ENCODE measurements at places on chromosomes 16 and 17.

DNA sequence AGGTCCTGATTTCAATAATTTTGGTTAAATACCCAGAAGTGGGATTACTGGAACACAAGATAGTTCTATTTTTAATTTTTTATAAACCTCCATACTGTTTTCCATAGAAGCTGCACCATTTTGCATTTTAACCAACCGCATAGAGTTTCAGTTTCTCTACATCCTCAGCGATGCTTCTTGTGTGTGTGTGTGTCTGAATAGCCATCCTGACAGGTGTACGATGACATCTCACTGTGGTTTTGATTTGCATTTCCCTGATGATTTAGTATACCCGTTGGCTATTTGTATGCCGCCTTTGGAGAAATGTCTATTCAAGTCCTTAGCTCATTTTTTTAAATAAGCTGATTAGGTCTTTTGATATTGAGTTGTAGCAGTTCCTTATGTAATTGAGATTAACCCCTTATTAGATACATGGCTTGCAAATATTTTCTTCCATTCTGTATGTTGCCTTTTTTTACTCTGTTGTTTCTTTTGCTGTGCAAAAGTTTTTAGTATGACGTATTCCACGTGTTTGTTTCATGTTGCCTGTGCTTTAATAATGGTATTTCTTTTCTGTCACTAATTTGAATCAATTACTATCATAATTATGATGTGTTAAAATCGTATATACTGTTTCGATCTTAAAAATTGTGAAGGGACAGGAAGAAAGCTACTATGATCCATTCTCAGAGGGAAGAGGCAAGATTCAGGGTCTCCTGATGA is 227.2 kb upstream of the MON1B start:
- DNase-seq, result no peak

DNA sequence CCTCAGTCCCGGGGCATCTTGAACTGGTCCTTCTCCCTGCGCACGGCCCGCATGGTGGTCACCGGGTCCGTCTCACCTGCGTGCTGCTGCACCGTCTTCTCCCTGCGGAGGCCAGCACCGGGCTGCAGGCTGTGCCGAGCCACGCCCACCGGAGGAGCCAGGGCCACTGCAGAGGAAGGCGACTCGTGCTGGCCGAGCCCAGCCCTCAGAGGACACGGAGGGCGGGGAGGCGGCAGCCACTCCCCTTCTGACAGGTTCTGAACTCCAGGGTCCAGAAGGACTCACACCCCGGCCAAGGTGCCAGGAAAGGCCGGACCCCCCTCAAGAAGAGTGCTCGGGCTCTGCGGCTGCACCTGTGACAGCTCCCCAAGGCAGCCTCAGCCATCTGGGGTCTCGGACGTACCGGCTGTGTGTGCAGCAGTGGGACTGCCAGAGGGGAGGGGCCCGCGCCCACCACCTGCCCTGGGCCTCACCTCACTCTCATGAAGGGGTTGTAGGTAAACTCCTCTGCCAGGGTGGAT is 15.8 kb upstream of the IGFALS start:
- no peak for DNase-seq

- no peak for DNase-seq
These were observed 43.2 kb downstream of the ABCC12 start for GRCh38 chr16:48112600-48112999.

DNA sequence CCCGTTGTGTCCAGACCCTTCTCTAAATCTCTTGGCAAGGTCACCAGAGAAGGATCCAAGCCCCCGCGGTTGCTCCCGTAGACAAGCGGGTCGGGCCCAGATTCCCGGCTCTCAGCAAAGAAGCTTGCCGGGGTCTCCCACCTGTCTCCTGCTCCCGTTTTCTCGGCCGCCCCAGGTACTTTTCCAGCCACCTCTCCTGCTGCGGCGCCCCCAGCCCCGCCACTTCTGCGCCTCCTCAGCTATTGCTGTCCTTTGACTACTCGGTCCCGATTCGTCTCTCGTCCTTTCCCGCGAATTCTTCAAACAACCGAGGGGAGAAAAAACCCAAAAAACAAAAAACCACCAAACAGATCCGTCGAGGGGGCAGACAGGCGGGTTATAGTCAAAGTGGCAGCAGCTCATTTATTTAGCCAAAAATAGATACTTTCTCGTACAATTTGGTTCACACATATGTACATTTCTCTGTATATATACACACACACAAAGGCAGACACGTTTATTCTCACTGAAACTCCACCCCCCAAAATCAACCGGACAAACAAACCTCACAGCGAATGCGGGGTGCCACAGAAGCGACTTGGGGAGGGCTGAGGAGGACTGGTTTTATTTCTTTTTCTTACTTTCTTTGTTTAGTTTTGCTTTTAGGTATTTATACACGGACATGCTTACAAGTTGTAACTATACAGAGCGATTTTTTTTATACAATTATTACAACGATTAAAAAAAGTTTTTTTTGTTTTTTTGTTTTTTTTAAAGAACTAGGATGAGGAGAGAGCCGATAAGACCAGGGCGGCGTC is 3.5 kb downstream of the IRX3 start:
- no peak for DNase-seq

DNA sequence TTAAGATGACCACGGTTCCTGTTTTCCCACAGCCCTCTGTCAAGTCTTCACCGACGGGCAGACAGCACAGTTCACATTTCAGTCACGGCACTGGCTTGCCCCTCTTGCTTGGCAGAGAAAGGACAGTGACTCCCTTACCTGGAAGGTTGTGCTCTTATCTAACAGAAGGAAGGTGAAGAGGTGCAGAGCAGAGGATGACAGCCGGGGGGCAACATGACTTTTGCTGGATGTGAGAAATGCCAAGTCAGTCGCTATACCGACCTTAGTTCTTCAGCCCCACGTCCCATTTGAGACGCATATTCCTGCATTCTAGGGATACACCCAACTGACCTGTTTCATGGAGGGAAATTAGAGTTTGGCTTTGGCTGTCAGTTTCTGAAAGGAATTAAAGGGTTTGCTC is 492.3 kb downstream of the NPIPA7 start:
- DNase-seq, result no peak

GRCh38 chr16:84209989-84210388 is 19.0 kb downstream of the ADAD2 start:
- DNase-seq, result no peak

- DNase-seq, result no peak
These were observed 237.6 kb downstream of the SOX9 start for GRCh38 chr17:72358465-72358864.

DNA sequence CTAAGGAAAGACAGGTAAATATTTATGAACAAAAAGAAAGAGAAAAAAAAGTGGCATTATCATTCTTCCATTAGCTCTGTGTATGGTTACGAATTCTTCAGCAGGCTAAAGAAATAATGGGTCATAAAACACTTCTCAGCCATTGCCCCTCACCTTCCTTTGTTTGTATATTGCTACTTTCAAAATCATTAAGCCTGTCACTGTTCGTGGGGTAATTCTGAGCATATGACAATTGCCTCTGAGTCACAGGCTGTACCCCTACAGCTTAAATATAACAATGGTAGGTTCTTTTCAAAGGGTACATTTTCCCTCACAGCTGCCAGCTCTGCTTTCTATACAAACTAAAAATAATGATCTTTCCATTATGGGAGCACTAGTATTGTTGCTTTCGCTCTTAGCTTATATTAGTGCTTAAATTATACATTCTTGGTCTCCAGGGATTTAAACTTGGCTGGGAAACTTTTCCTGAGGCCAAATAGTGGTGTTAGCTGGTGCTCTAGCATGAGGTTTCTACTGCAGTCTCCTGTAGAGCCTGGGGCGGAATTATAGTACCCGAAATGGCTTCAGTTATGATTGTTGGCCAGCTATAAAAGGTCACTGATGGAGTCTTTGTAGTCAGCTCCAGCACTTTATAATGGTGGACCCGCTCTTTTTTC is 74.7 kb upstream of the CDH11 start:
- no peak for DNase-seq

Data from D721Med (cell line).